Bronchial smooth muscle cell (primary cell): ENCODE measurements at places on chromosomes 13 and 19. TPM values are rescaled to one million over a fixed set of nuclear protein-coding genes. Genes with fewer than 3 reads are reported as not detected.

ZFP14 gene
- 5.0 and 6.0 TPM in 2 replicates for total RNA-seq

RNF225 gene
- total RNA-seq, result 0.16 and 0.17 TPM in 2 replicates

SHD gene
- total RNA-seq, result not detected in 2 replicates

TMEM238 gene
- 0.16 TPM in 1 of 2 replicates, not detected in the other for total RNA-seq

KIR3DL1 gene
- total RNA-seq, result not detected in 2 replicates

PSG7 gene
- not detected in 2 replicates for total RNA-seq

FSD1 gene
- 11.3 and 14.9 TPM in 2 replicates for total RNA-seq

MYH14 gene
- total RNA-seq, result under 0.01 and 0.09 TPM in 2 replicates

SPTBN4 gene
- total RNA-seq, result 11.4 and 11.7 TPM in 2 replicates

ADAMTS10 gene
- total RNA-seq, result 6.8 and 8.1 TPM in 2 replicates

VAV1 gene
- under 0.01 TPM in 1 of 2 replicates, not detected in the other for total RNA-seq

CEACAM3 gene
- not detected in 2 replicates for total RNA-seq

CYP2A6 gene
- total RNA-seq, result not detected in 2 replicates

DCT gene
- under 0.01 and 0.09 TPM in 2 replicates for total RNA-seq
